ENCODE measurements at places on chromosomes 12 and 14. TPM values are rescaled to one million over a fixed set of nuclear protein-coding genes. Genes with fewer than 3 reads are reported as not detected.

DNA sequence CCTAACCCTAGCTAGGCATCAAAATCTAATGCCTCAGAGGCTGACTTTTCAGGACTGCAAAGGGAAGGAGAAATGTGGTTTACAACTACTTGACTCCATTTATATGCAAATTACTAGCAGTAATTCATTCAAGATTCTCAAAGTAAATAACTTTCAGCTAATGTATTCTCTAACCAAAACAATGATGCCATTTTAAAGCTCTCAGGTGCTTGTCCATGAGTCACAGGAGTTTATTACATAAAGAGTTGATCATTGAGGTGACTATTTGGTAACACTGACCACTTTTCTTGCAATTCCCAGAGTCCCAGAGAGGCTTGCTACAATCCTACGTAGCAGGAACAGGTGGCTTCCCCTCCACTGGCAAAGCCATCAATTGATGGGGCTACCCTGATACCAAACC lies 109.0 kb upstream of the SLC35F4 start:
- DNase-seq: no peak

DPY19L2 gene
- 1.00 TPM for total RNA-seq

DNA sequence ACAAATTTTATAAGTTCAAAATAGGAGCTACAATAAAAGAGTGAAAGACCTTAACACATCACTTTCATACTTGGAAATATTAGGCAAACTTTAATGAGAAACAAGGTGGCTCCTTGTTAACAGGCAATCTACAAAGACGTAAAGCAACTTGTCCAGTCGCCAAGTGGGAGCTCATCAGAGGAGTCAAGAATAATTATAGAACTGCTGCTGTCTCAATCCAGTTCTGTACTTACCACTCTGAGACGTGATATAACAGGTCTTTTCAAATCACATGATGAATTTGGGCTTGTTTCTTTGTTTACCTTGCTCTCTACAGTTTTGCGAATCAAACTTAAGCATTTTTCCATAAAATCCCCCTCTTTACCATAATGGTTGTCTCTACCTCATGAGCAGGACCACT lies 3.6 kb downstream of the YBX3 start:
- DNase-seq: no peak

- DNase-seq: no peak
Observed at GRCh38 chr14:52949711-52950409, 990 bp downstream of the FERMT2 start.

DNA sequence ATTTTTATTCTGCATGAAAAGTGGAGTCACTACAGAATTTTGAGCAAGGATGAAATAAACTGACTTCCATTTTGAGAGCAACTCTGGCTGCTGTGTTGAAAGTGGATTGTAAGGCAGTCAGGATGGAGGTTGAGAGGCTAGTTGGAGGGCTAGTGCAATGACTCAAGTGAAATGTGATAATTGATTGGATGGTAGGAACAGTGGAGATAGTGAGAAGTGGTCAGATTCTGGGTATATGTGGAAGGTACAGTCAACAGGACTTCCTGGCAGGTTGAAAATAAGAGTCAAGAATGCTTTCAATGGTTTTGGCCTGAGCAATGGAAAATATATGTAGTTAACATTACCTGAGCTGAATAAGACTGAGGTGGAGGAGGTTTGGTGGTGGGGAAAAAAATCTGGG lies 29.0 kb upstream of the CMAS start:
- DNase-seq: no peak

FANCM gene
- total RNA-seq: 0.75 TPM

DCTN2 gene
- 170 TPM for total RNA-seq

GRCh38 chr14:68379510-68380328 lies 413.1 kb downstream of the ZFP36L1 start:
- peak; percentile 83 for DNase-seq

GRCh38 chr12:129067491-129067890 lies 214.2 kb downstream of the GLT1D1 start:
- no peak for DNase-seq

FAIM2 gene
- total RNA-seq: 2.8 TPM

PPP1R36 gene
- 9.5 TPM for total RNA-seq

FOXA1 gene
- 75.2 TPM for total RNA-seq

RHNO1 gene
- total RNA-seq: 5.4 TPM

- no peak for DNase-seq
Observed at GRCh38 chr14:88901991-88902390, 77.5 kb downstream of the TTC8 start.

Measured in transverse colon (tissue), 4 donors.